B cell (primary cell): ENCODE measurements at places on chromosomes 4 and X. TPM values are rescaled to one million over a fixed set of nuclear protein-coding genes. Genes with fewer than 3 reads are reported as not detected.

DNA sequence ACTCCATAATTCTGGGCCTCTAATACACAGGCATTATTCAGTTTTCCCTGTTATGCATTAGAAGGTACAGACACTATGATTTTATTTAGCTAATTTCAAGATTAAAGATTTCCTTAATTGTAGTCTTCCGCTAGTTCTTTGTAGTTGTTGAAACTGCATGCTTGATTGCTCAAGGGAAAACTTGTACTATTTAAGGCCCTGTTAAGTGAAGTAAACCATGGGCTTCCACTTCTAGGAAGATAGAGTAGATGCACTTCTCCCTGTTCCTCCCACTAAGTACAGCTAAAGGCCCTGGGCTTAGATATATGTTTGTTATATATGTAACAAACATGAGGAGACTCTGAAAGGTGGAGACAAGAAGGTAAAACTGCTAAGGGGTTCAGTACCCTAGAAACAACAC is 215.8 kb upstream of the LEF1 start:
- DNase-seq = no peak

The PAGE4 gene
- not detected in 2 replicates for total RNA-seq

DNA sequence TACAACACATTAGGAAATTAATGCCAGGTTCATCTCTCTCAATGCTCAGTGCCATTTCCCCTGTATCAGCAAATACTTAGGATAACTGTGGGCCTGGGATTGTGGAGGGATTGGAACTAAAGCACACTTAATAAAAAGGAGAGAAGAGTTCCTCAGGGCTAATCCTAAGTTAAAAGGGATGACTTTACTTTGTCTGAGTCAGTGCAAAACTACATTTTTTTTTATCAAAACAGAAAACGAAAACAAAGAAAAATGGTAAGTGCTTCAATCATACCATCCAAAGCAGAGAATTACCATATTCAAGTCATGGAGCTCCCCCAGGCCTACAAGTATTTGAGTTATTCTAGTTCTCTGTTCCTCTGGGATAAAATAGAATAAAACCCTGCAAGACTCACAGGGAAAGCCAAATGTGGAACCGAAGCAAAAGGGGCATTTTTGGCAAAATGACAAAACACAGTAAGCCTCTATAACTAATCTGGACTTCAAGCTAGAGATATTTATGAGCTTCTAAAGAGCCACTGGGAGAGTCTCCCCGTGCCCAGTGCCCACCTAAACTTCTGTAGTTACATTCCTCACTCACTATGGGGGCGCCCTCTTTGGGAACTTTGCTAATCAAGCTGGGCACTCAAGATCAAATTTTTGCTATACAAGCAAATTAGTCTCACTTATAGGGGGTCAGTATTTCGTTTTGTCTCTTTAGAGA is 53.4 kb downstream of the PALLD start:
- no peak for DNase-seq

The NDNF gene
- total RNA-seq = not detected in 2 replicates
